Stimulated activated CD4-positive, alpha-beta T cell treated with anti-CD3 and anti-CD28 coated beads, Interleukin-4, amount 100 ng/mL, for 1 hour (primary cell): ENCODE measurements at places on chromosomes 1 and 21.

DNA sequence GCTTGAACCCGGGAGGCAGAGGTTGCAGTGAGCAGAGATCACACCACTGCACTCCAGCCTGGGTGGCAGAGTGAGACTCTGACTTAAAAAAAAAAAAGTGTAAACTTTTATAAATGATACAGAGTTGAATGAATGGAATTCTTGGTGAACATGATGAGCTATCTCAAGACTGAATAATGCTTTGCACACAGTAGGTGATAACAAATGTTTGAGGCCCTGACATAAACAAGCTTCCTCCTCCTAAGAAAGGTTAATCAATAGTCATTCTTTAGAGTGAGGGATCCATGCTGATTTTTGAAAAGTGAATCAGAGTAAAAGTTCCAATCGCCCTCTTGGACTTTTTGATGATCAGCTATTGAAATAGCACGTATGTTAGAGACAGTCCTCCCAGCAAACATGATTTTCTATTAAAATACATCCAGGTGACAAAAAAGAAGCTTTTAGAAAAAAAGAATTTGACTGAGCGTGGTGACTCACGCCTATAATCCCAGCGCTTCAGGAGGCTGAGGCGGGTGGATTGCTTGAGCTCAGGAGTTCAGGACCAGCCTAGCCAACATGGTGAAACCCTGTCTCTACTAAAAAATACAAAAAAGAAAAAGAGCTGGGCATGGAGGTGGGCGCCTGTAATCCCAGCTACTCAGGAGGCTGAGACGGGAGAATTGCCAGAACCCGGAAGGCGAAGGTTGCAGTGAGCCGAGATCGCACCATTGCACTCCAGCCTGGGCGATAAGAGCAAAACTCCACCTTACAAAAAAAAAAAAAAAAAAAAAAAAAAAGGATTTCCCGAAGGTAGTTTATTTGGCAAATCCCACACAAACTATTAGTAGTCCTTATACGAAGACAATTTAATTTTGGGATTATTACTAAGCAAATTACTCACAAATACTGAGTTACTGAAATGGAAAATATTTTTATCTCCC is 181.8 kb downstream of the NFIA start:
- DNase-seq, result no peak

DNA sequence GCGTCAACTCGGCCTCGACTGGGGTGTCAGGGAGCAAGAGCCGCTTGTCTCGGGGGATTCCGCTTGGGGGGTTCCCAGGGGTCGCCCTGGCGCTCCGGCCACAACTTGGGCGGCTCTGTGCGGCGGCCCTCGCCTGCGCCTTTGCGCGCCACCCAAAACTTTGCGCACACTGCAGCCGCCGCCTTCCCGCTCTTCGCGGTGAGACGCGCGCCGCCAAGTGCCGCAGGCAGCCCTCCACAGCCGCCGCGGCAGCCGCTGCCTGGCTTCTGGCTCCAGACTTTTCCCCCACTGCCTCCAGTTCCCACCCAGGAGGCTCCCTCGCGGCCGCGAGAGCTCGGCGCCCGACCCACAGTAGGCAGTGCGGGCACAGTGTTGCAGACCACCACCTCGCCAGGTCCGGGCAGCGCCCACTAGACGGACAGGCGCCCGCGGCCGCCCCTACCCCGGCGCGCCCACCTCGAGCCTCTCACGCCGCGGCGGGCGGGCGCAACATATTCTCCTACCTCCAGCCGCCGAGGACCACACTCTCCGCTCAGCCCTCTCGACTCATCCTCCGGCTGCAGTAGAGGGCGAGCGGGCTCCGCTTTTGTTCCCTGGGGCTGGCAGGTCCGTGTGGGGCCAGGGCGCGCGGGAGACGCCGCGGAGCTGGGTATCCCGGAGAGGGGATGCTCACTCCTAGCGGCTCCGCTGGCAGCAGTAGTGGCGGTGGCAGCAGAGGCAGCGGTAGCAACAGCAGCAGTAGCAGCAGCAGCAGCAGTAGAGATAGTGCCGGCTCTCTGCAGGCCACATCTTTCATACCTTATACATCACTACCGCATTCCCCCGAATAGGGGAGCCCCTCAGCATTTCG is 296.6 kb downstream of the OMA1 start:
- no peak for DNase-seq

GRCh38 chr1:56222914-56223540 is 356.3 kb downstream of the PLPP3 start:
- no peak for DNase-seq

GRCh38 chr21:46650476-46651098 is 15.1 kb downstream of the PRMT2 start:
- DNase-seq, result no peak

DNA sequence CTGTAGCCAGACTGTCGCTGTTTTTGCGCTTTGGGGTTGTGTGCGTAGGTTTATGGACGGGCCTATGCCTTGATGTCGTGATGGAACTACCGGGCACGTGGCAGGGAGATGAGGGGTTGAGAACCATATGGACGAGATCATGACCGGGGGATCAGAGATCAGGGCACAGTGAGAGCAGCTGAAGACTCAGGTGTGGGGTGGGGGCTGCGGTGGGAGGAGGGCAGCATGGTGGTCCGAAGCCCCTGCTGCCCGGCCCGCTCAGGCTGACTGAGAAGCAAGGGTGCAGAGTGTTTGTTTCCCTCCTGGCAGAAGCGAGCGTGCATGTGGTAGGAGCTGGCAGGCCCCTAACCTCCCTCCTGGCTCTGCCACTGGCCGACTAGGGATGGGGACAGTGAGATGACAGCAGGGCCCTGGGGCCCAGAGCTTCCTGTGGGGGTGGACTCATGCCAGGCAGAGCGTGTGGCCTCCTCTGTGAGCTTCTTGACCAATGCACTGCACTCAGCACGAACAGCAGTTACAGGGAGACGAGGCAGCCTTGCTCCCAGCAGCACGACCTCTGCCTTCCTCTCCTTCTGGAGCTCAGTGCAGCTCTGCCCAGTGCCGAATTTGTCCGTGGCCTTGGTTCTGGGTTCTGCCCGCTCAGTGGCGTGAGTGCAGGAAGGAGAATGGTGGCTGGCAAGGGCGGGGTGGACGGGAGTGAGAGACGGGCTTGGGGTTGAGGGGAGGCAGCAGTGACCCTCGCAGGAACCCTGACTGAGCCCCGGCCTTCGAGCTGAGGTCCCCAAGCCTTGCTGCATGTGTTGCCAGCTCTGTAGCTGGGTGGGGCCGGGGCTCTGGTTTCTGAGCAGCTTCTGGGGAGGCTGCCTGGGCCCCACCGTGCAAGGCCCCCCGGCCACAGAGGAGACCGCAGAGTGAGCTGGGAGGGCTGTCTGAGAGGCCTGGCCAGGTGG is 22.2 kb upstream of the LRRC3 start:
- no peak for DNase-seq
